CD4-positive, alpha-beta T cell treated with Interleukin-17A for 1 hour (primary cell): ENCODE measurements at places on chromosomes 6 and 20.

GRCh38 chr6:87407561-87407900, 241 bp upstream of the CFAP206 start:
- no peak for DNase-seq

- DNase-seq, result no peak
Observed at GRCh38 chr6:106069478-106069877, 16.7 kb upstream of the PRDM1 start.

- no peak for DNase-seq
Observed at GRCh38 chr20:49516916-49517804, 34.7 kb upstream of the KCNB1 start.

GRCh38 chr6:140045116-140045515, 670.7 kb upstream of the CITED2 start:
- no peak for DNase-seq

GRCh38 chr6:159324596-159324995, 155.4 kb downstream of the FNDC1 start:
- no peak for DNase-seq

DNA sequence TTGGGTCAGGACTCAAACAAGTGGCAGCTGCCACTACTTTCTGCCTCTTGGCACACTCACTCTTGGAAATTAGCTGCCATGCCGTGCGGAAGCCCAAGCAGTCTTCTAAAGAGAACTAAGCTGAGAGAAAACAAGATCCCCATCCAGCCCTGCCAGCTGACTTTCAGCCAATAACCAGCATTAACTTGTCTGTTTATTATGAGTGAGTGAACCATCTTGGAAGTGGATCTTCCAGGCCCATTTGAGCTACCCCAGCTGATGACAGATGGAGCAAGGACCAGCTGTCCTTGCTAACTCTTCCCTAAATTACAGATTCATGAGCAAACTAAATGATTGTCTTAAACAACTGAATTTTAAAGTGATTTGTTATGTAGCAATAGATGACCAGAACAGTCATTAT, 73.9 kb upstream of the RBM24 start:
- DNase-seq, result no peak

- no peak for DNase-seq
Observed at GRCh38 chr6:10687582-10687981, 6.8 kb downstream of the C6orf52 start.

GRCh38 chr6:26183237-26183580, 96.0 kb downstream of the HFE start:
- DNase-seq, result no peak

GRCh38 chr6:6331393-6331792, 10.9 kb upstream of the F13A1 start:
- no peak for DNase-seq

DNA sequence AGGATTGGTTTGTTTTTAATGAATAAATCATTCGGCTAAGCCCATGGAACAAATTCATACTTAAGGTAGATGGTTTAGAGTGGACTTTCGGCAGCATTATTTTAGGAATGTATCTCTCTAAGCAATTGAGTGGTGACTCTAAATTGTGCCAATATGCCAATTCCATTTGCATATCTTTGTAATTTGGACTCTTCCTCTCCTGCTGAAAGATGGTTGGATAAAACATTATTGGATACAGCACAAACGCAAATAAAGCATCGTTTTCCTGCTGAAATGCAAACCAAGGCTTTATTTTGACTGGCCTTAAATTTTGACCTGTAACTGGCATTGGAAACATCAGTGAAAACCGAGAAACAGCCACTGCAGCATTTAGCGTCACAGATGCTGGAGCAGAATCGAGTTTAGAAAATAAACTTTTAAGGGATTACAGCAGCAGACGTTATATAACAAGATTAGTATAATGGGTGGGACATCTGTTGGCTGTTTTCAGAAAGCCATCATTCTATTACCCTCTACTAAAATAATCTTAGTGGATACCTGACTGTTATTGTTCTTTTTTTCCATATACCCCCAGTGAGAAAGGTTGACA, 726.0 kb downstream of the KIF16B start:
- no peak for DNase-seq

GRCh38 chr6:1123386-1124375, 188.2 kb upstream of the FOXQ1 start:
- no peak for DNase-seq

DNA sequence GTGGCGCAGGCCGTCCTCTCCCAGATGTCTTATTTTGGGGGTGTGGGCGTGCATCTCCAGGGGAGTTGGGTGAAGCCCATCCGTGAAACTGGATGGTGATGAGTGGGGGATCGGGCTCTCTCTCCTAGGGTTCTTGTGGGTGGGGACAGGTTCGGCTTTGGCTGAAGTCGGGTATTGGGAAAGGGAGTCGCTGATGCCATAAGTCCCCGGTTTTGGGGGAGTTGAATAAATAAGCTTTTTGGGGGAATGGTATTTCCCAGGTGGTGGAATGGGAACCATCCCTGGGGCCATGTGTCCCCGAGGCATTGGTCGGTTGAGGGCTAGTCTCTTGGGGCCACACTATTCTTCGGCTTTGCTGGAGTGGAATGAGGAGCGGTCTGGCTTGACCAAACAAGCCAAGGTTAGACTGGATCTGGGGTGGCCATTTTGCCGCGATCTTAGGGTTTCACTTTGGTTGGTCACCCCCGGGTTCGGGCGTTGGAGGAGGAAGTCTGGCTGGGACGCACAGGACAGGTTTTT, 481 bp downstream of the ZNF133 start:
- no peak for DNase-seq

DNA sequence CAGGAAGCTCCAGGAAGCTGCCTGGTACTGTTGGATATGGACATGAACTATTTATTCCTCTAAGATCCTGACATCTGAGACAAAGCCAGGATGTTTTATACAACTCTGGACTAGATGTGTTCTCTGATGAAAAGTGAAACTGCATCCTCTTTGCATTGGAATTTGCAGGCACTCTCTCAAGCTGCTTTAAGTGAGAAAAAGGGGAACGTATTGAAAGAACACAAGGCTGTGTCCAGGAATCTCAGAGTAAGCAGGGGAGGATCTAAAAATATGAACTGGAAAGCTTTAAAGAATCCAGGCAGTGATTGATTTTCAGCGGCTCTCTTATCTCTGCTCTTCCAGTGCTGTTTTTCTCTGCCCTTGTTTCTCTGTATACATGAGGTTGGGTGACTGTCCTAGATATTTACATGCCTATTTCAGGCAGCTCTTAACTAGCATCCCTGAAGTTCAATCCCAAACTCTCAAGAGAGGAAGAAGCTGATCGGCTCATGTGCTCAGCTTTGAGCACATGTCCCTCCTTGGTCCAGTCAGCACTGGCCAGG, 193.8 kb downstream of the PLCB4 start:
- DNase-seq, result no peak

GRCh38 chr20:61989741-61990140, 75.9 kb downstream of the TAF4 start:
- DNase-seq, result peak; percentile 21

- DNase-seq, result no peak
Observed at GRCh38 chr6:96194675-96195074, 178.9 kb downstream of the FUT9 start.

GRCh38 chr6:133243723-133244305, 2.7 kb downstream of the EYA4 start:
- DNase-seq, result no peak

GRCh38 chr20:22404419-22405170, 179.8 kb downstream of the FOXA2 start:
- DNase-seq, result no peak

DNA sequence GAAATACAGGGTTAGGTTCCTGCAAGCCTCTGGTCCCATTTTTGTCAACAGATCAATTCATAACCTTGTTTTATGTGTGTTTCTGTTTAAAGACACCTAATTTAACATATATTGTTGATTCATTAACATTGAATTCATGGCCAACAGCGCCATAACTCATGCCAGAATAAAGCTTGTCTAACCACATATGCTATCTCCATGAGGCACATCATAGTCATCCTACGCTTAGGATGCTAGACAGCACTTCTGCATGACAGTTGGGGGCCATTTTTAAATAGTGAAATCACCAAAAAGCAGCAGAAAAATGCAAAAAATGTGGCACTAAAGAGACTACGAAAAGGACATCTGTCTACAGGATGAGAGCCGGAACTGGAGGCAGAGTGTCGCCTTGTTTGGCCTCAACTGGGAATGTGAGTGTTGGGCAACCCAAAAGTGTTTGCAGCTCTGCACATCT, 37.9 kb downstream of the TRAM2 start:
- no peak for DNase-seq

- DNase-seq, result no peak
Observed at GRCh38 chr6:161192636-161193411, 81.0 kb downstream of the AGPAT4 start.

DNA sequence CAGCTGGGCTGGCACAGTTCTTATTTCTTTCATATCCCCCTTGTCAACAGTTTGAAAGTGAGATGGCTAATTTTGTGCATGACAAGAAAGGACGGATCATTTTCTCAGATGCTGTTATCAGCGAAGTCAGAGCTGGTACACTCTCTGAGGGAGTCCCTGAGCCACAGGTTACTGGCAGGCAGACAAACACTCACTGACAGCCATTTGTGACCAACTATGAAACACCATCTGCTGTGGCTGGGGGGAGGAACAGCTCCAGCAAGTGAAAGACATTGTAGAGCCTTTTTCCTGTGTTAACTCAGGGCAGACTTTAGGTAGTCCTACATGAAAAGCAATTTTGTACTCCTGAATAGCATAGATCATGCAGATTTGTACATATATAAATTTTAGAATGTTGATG, 22.2 kb downstream of the OLIG3 start:
- DNase-seq, result no peak

- DNase-seq, result peak; percentile 26
Observed at GRCh38 chr20:25247000-25247517, 826 bp upstream of the PYGB start.

GRCh38 chr20:61880706-61881105, 185.0 kb downstream of the TAF4 start:
- DNase-seq, result no peak

DNA sequence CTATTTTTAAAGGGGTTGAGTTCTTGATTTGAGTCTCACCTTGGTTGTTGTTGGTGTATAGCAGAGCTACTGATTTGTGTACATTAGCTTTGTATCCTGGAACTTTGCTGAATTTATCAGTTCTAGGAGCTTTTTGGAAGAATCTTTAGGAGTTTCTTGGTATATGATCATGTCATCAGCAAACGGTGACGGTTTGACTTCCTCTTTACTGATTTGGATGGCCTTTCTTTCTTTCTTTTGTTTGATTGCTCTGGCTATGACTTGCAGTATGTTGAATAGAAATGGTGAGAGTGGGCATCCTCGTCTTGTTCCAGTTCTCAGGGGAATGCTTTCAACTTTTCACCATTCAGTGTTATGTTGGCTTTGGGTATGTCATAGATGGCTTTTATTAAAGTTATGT, 64.0 kb downstream of the CDYL start:
- no peak for DNase-seq

DNA sequence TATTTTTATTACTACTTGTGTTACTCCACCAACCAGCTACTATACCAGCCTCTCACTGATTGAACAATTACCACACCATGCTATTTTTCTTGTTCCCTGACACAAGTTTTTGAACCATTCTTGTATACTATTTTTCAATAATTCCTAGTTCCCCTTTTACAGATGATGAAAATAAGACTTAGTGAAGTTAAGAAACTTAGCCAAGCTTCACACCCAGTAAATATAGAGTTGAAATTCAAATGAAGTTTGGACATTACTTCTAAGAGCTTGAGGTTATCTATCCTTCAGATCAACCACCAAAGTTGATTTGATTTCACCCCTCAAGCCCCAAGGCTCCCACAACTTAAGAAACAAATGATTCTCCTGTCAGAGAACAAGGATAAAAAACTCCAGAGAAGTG, 13.1 kb upstream of the BCAS1 start:
- DNase-seq, result no peak

- no peak for DNase-seq
Observed at GRCh38 chr20:63821811-63822210, 9.3 kb downstream of the ZBTB46 start.

DNA sequence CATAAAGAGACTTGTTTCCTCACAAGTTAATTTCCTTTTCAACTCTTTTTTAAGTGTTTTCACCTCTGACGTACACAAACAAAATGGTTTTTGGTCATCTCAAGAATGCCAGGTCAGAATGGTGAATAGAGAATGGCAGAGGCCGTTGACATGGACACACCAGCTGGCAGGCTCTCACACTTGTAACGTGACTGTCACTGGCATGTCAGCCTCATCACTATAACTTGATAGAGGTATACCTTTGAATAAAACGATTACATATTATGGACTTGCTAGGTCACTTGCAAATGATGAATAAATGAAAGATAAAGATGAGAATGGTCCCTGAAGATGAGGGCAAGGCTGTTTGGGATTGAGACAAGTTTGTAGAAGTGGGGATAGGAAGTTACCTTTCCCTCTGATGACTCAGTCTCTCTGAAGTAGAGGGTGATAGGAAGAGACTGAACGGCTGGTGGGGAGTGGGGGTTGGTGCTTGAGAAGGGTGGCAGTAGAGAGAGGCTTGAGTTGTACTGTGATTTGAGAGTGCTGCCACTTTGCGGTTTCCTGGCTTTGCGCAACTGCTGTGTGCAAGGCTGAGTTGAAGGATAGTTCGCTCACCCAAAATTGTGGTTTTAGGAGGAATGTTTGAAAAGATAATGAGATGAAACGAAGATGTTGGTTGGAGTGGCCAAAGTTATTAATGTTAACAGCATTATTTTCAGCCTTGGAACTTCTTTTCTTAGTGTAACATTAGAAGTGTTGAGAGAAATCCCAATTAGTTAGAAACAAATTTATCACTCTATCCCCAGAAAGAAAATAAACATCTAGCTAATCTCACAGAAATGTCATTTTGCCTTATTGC, 30.3 kb downstream of the TBPL1 start:
- peak; percentile 51 for DNase-seq
